NCI-H1092 (cell line): ENCODE measurements at places on chromosomes 13 and 19.
A peak's percentile ranks its signal among the peaks of the same experiment; 100 is the strongest.

GRCh38 chr13:42474954-42475353 is 99.0 kb upstream of the TNFSF11 start:
- no peak for DNase-seq

- DNase-seq, result no peak
These were observed 4.9 kb downstream of the MAG start for GRCh38 chr19:35296644-35297514.

DNA sequence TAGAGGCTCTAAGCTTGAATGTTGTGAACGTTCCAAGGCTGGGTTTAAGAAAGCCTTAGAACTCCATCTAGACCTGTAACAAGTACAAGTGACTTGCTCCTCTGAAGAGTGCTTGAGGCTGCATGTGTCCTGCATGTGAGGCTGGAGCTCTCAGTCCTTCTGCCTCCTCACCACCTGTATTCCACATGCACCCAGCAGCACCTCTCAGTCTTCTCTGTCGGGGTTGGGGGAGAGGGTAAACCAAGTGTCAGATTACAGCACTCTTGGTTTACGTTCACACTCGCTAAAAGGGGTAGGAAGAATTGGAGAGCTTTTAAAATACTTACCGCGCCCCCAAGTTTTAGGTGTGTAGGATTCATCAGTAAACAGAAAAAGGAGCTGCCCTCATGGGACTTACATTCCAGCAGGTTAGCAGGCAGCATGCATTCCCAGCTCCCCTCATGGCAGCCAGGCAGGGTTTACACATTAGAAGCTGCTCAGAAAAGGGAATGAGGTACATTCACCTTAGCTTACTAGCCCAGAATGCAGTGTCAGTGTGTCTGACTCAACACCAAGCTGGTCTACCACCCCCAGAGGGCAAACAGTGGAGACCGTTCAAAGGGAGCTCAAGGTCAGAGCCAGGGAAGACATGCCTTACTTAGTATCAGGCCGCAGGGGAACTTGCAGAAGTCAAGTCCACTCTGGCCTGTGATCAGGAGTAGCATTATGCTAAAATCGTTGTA is 248.1 kb downstream of the PCCA start:
- no peak for DNase-seq

- DNase-seq, result no peak
These were observed 11.7 kb downstream of the NOP53 start for GRCh38 chr19:47756953-47757608.

GRCh38 chr13:45907503-45907902 is 56.0 kb upstream of the SIAH3 start:
- no peak for DNase-seq

GRCh38 chr13:110337247-110337646 is 30.2 kb downstream of the COL4A2 start:
- DNase-seq, result no peak

- no peak for DNase-seq
These were observed 12.2 kb upstream of the CCDC97 start for GRCh38 chr19:41297628-41298347.

GRCh38 chr19:24073807-24074206 is 13.2 kb upstream of the ZNF254 start:
- no peak for DNase-seq

DNA sequence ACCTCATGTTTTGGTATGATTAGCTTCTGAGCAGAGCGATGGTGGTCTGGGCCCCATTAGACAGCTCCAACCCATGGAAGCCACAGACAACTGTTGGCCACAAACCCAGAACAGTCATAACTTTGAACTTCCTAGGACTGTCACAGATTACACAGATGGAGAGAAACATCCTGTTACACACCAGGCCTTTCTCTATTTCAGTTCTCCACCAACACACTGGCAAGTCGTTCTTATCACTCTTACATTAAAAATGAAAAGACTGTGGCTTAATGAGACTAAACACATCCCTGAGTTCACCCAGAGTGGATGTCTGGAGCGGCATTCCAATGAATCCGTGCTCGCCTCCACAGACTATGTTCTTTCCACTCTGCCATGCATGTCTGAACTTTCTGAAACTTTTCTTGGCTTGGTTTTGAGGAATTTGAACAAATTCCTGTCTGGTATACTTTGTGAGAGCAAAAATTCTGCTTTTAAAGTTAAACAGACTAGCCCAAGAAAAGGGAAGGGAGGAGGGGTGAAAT is 109.1 kb downstream of the NALCN start:
- no peak for DNase-seq

GRCh38 chr13:44131069-44131614 is 242.5 kb upstream of the SERP2 start:
- DNase-seq, result no peak

DNA sequence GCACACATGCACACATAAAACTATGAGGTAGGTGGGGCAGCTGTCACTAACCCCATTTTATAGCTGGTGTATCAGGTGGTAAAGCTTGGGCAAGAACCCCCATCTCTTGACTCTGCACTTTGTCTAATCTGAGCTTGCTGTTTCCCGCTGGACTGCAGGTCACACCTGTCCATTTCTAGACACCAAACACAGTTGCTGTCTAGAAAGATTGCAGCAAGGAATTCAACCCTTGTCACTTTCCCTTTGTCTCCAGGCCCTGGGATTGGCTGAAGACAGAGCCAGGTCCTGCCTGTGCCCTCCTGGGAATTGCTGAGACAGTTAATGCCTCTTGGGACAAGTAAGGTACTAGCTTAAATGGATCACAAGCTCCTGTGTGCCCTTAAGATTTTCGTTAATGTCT is 83.8 kb downstream of the RNASEH2B start:
- DNase-seq, result no peak

- no peak for DNase-seq
These were observed 26.4 kb downstream of the GRTP1 start for GRCh38 chr13:113337556-113337955.

DNA sequence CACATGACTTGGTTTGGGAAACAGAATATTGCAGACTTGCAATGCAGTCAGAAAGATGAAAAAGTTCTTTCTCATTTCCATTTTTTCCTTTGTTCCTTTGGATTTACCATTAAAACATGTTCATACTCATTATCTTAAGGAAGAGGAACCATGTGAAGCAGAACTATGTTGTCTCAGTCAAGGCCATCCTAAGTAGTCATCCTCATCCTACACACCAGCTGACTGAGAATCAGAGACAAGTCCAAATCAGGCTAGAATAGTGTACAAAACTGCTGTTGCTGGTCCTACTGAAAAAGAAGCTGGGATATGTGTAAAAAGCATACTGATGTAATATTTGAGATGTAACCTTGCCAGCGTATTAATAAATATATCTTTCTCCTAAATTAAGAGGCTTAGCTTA is 433.4 kb downstream of the SLITRK5 start:
- no peak for DNase-seq

DNA sequence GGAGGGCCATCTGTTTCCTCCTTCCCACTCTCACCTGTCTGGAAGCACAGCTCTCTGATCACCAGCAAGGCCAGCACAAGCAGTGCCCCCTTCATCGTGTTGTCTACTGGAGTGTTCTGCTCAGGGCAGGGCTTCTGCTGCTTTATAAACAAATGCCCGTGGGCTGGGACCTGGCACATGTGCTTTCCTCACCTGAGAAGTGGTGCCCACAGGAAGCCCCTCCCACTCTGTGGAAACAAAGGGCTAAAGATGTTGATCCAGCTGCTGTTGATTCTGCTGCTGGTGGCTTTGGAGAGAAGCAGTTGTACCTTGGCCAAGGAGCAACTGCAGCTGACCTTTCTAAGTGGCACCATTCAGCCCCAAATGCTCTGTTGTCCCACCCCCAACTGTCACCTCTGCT is 26.4 kb upstream of the ZNF181 start:
- no peak for DNase-seq

- no peak for DNase-seq
These were observed 19.8 kb downstream of the TMEM272 start for GRCh38 chr13:51825165-51825592.

- DNase-seq, result no peak
These were observed 12.5 kb upstream of the CYP2A6 start for GRCh38 chr19:40862785-40863184.

GRCh38 chr19:51367255-51367564 is 1.0 kb upstream of the ETFB start:
- no peak for DNase-seq

DNA sequence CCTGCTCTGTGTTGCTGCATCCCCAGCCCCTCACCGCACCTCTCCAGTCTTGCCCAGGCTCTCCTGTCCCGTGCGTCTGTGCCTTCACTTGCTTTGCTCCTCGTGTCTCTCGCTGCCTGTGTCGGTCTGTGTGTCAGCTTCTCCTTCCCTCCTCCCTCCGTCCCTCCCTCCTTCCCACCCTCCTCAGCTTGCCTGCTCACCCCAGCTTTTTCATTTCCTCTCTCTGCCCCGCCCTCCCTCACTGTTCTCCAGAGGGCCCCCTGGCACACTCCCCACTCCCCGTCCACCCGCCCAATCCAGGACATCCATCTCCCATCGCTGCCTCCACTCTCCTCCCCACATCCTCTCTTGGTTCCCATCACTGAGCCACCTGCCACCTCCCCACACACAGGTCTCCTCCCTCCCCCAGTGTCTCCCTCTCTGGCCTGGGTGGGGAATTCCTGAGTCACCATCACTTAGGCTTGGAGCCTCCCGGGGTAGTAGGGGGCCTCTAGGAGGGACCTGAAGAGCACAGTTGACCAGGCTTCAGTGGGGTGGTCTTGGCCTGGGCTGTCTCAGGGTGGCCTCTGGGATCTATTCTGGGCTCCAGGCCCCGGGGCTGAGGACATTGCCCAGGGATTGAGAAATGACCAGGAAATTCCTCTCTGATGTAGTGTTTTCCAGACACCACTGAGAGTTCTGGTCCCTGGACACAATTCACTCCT is at the start of gene PTGIR:
Gene PTGIR (minus strand): TSS at position 132 of the 704 bp plus-strand sequence. CDS start 864 bp downstream, outside the sequence.
- no peak for DNase-seq

DNA sequence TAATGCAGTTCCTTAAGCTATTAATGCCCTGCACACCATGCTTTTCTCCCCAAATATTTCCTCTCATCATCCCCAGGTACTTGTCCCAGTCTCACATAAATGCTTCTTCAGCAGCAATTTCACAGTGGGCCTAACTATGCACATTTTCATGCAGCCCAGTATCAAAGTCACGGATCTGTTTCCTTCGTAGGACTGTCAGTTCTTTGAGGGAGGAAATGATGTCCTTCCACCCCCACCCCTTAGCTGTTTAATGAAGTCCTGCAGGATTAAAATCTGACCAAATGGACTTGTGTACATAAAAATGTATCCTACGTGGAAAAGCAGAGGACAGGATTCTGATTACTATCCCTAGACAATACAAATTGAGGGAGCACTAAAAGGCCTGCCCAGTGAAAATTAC is 68.6 kb upstream of the ARGLU1 start:
- DNase-seq, result no peak

GRCh38 chr13:33334831-33335230 is 49.3 kb upstream of the STARD13 start:
- DNase-seq, result no peak

DNA sequence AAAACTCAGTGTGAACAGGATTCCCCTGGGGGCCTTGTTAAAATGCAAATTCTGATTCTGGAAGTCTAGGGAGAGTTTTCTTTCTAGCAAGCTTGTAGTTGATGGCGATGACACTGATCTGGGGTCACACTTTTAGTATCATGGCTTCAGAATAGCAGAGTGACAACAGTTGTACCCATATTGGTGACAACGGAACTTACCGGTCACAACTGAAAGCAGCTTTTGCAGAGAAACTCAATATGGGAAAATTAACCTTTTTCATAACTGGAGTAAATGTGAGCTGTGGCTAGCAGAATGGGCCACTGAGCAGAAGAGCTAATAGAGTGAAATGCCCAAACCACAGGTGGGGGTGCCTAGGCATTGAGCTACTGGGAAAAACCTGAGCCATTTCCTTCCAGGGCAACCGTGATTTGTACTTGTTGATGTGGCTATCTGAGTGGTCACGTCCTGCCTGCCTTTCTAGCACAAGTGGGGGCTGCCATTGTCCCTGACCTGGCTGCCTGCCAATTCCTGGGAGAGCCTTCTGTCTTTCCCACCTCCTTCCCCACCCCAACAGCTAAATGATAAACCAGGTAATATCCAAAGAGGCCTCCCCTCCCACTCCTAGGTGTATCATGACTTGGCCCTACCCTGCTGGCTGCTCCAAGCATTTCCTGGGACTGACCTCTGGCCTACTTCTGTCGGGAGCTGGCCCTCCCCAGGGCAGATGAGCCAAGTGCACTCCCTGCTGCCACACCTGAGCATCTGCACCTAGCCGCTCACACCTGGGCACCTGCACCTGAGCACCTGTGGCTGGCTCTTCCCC is 1.7 kb upstream of the SLC10A2 start:
- DNase-seq, result no peak

- DNase-seq, result peak; percentile 39
These were observed 5.7 kb downstream of the ATP4A start for GRCh38 chr19:35557539-35558399.

DNA sequence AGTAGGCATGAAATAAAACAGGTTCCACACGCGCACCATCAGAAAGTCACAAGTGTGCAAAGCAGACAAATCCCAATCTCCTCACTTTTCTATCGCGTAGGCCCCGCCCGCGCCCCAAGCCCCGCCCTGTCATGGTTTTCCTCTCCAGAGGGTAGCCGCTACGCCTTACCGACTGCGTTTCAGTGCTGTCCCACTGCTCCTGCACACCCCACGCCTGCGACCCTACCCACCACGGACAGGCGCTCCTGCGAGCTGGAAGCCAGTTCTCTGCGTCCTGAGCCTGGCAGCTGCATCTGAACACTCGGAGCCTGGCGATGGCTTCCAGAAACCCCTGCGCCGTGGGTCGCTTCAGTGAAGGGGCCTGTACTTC is 379 bp upstream of the ZNF470 start:
- DNase-seq, result peak; percentile 0

- no peak for DNase-seq
These were observed 2.7 kb upstream of the ZBTB7A start for GRCh38 chr19:4069331-4069959.

- peak; percentile 68 for DNase-seq
These were observed at the start of gene SMAD9 for GRCh38 chr13:36919833-36920615. TSS of gene SMAD9 (minus strand) at chr13:36920238. CDS start at chr13:36879689, 40,549 bp downstream.

DNA sequence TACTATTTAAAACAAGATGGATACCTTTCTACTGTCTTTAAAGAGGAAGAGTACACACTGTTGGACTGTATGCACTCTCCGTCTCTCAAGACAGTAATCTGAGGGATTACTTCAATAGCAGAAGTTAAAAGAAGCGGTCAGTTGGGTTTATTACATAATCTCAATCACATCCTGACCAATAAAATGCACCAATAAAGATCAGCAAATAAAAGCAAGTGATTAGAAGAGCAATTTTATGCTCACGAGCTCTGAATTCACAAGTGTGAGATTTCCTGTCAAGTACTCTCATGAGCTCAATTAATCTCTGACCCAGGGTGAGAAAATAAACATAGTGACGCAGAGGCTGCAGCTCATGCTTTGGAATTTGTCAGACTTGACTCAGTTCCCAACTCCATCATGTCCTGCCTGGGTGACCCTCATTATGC is 12.2 kb downstream of the ABCC4 start:
- DNase-seq, result no peak

- no peak for DNase-seq
These were observed 36.7 kb downstream of the DNAJC3 start for GRCh38 chr13:95713651-95714050.
